ENCODE measurements at places on chromosomes 6 and 20. TPM values are rescaled to one million over a fixed set of nuclear protein-coding genes. Genes with fewer than 3 reads are reported as not detected.

DNA sequence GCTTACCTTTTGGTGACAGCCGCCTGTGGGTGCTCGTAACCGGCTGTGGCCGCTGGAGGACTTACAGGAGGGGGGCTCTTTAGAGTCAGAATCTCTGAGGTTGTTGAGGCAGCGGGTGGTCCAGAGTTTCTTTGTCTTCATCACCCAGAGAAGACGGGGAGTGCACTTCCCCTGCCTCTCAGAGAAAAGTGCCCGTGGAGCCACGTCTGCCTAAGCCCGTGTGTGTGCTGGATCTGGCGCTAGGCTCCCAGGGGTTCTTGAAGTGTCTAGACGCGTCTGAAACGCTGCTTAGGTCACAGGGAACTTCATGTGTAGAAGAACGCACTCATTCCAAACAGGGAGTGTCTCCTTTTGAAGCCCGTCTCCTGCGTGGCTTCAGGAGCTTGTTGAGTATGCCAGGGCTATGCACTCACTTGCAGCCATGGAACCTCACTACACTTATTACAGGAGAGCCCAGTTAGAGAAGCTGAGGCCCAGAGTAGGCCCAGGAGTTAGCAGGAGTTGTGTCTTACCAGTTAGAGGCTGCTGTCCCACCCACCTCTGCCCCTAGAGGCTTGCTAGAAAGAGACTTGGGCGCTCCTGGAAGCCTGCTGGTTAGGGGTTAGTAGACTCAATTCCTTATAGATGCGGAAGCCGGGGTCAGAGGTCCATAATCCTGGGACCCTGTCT, 1.3 kb downstream of the LSM14B start:
- ATAC-seq = no peak

DNA sequence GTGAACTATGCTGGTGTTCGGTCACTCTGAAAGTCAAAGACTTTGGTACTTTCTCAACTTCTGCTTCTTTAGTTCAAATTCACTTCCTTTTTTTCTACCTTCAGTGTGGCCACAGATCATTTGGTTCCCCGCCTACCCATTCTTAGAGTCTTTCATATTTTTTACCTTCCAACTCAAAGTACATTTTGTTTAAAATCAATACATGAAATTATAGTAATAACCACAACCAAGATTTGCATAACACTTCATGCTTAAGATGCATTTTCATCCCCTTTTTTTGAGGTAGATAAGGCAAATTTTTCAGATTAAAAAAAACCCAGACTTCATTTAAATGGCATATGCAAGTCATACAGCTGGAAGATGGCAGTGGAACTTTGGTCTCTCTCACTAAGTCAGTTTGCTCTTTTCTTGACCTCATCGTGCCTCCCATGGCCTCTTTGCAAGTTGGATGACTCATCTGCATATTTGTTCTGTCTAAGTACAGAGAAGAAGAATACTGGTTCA, 11.9 kb upstream of the CNR1 start:
- no peak for ATAC-seq

DNA sequence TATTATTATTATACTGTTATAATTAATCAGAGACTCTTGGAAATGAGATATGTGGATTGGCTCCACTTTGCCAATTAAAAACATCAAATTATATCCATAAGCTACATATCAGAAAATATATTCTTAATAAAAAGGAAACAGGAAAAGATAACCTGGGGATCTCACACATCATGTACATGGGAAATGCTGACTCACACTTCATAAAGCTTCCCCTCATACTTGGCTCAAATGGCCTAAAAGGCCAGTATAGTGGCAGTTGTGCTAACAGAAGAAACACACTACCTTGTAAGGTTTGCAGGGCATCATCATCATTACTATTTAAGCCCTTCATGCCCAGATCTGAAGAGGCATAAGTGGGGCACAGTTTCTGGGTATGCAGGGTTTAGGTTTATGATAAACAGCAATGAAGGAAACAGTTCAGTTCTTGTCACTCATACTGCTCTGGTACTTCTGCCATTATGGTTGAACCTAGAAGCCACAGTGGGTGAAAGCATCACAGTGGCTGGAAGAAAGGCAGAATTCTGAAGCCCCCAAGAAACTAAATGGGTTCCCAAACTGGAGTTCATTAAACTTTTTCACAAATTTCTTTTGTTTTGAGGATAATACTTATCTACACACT, 60.6 kb downstream of the BTBD9 start:
- no peak for ATAC-seq

- no peak for ATAC-seq
These were observed 244.6 kb downstream of the HAO1 start for GRCh38 chr20:7695635-7696034.

- peak; percentile 11 for ATAC-seq
These were observed 97.8 kb downstream of the ANKS1A start for GRCh38 chr6:34986845-34987246.

DNA sequence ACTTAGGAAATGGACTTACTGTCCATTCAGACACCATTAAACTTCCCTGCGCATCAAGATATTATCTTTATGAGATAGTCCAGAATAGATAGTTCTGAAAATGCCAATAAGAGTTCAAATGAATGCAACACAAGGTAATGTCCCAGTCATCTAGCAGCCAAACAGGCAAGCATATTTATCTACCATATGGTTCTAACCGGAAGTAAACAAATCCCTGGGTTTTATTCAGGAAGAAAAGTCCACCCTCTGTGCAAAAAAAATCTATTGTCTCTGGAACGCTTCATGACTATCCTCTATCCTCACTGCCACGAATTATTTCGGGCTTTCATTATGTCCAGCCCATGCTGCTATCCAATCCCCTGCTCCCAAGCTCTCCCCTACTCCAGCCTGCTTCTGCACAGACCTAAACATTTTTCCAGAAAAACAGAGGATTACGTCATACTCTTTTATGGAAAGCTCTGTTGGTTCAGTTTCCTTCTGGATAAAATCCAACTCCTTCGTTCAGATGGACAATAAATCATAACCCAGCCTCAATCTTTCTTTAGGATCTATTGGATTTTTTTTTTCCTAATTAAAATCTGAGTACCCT, 11.4 kb downstream of the PPIL6 start:
- peak; percentile 22 for ATAC-seq

- ATAC-seq = no peak
These were observed 72.4 kb downstream of the SYTL3 start for GRCh38 chr6:158722176-158722729.

The FLOT1 gene
- total RNA-seq = 81.0 TPM

The RPL7L1 gene
- total RNA-seq = 98.4 TPM

The KCNK16 gene
- 0.29 TPM for total RNA-seq

Measured in motor neuron (in vitro differentiated cells).